ACHN (cell line): ENCODE measurements at places on chromosomes 6 and 20.

- DNase-seq = no peak
These were observed at the start of gene SLC32A1 for GRCh38 chr20:38723848-38724625. Gene SLC32A1 (plus strand): TSS chr20:38724486. CDS start chr20:38724725, 239 bp downstream.

DNA sequence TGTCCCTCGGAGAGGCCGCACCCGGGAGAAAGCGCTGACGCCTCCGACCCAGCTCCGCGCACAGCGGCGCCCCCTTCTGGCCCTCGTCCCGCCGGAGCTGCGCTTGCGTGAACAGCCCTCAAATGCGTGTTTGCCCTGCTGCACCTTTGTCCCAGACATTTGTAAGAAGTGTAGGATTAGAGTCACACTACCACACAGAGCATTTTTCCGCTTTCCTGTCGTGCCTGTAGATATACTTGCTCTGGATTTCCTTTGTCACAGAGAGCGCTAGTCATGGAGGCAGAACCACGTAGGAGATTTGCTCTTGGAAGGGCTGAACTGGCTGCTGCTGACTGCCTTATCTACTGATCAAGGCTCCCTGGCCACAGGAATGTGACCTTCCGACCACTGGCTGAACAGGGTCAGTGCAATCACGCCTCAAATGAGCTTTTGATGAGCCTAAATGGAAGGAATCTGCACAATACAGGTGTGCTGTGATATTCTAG, 62.3 kb downstream of the PAX1 start:
- DNase-seq = no peak

- DNase-seq = no peak
These were observed 554.7 kb upstream of the SLC35B3 start for GRCh38 chr6:8990075-8990474.

- no peak for DNase-seq
These were observed 19.4 kb upstream of the MUC21 start for GRCh38 chr6:30964075-30964474.

DNA sequence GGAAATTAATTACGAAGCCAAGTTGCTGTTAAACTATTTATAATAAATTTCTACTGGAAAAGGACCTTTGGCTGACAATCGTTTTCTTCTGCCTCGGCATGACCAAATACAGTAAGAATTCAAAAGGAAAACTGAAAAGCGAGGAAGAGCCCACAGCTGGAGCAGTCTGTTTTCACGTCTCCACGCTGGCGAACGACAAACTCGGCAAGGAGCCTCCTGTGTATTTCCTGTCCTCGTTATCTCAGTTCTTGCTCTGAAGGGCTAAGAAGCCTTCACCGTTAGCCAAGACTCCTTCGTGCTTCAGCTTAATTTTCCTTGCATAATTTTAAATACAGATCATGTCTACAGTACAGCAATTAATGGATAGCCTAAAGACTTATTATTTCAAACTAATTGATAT, 214.3 kb upstream of the PLCB4 start:
- DNase-seq = peak; percentile 51

GRCh38 chr20:507006-507758, 36.4 kb downstream of the CSNK2A1 start:
- no peak for DNase-seq

GRCh38 chr20:21353236-21353635, 44.1 kb downstream of the NKX2-4 start:
- DNase-seq = peak; percentile 42

- DNase-seq = no peak
These were observed 226.9 kb downstream of the BCKDHB start for GRCh38 chr6:80333342-80333741.

- DNase-seq = no peak
These were observed 41.5 kb upstream of the ZNFX1 start for GRCh38 chr20:49319208-49319809.

- peak; percentile 54 for DNase-seq
These were observed 4.8 kb upstream of the ATXN1 start for GRCh38 chr6:16766043-16766536.

- no peak for DNase-seq
These were observed 38.0 kb downstream of the KLHL31 start for GRCh38 chr6:53627391-53628218.

- no peak for DNase-seq
These were observed 35.1 kb downstream of the MYT1 start for GRCh38 chr20:64199395-64199794.

- no peak for DNase-seq
These were observed 106.1 kb downstream of the RIN2 start for GRCh38 chr20:19864130-19864529.

GRCh38 chr20:12722091-12722490, 286.7 kb upstream of the SPTLC3 start:
- DNase-seq = no peak

GRCh38 chr6:81940451-81940985, 188.0 kb upstream of the TENT5A start:
- no peak for DNase-seq

DNA sequence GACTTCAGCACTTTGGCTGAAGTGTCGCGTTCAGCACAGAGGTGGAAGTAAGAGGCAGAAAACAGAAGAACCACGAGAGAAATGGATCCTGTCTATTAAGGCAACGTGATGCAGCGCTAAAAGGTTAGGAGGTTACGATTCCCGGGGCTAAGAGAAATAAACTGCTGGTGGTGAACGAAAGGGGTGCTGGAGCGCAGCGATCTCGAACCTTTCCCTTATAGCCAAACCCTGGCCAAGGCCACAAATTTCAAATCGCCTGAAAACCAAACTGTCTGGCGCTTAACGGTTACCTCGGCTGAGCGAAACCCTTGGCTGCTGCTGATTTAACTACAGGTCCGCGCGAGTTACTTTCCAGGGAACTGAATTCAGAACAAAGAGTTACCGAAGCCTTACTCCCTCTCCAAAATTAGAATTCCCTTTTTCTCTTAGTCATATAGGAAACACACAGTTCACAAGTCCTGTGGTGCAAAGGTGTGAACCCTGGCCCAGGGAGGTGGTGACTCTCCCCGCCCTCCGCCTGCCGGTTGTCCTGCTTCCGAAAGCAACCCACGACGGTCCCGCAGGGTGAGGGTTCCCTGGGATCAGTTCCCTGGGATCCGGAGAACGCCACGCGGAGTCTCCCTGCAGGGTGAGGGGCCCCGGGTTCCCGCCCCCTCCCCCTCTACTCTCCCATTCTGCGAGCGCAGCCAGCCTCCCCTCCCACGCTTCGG, 1.3 kb upstream of the SLC35D3 start:
- DNase-seq = no peak

DNA sequence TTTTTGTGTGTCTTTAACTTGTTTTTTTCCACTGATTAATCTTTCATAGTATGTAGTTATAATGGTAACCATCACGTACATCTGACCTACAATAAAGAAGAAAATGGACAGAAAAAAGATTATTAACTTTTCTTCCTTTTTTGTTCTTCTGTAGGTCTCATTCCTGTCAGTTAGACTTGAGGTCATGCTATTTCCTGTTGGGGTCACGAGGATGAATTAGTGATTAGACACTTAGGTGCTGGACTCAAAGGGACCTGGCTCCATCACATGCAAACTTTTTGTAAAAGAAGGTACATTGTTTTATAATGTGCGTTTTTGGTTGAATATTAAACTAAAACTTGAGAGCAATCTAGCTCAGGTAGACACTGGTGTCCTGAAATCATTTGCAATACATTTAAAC, 14.8 kb downstream of the MARCKS start:
- DNase-seq = no peak

GRCh38 chr20:58155148-58155925, 73.1 kb downstream of the ANKRD60 start:
- no peak for DNase-seq

DNA sequence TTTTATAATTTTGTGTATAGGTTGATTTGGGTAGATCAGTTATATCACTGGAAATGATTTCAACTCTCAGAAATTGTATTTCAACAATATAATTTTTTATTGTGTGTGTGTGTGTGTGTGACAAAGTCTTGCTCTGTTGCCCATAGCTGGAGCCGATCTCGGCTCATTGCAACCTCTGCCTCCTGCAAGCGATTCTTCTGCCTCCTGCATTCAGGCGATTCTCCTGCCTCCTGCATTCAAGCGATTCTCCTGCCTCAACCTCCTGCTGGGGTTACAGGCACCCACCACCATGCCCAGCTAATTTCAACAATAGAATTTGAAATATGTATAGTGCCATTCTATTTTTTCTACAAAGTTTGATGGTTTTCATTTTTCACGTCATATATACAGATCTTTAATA, 24.1 kb downstream of the AFDN start:
- no peak for DNase-seq

DNA sequence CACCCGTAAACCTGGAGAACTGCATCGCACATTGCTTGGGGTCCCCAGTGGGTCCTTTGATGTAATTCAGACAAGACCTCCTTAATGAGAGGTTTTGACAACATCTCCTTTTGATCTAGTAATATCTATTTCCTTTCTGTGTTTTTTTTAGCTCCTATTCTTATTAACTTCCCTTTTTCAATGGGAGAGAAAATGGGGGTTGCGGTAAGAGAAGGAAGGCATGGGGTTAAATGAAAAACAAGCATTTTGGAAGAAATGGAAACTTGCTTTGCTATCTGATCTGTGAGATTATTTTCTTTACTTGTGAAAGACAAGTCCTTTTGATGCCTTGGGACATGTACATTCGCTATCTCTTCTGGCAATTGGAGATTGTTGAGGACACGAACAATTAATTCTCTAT, 418.6 kb upstream of the MAN1A1 start:
- DNase-seq = no peak

GRCh38 chr6:149642829-149643580, 5.5 kb downstream of the KATNA1 start:
- no peak for DNase-seq

- no peak for DNase-seq
These were observed 9.9 kb upstream of the HEBP2 start for GRCh38 chr6:138393871-138394783.

GRCh38 chr6:4351520-4352321, 216.3 kb upstream of the ECI2 start:
- peak; percentile 90 for DNase-seq

GRCh38 chr20:51696304-51697071, 71.7 kb downstream of the ATP9A start:
- DNase-seq = no peak

- no peak for DNase-seq
These were observed at the start of gene SDCBP2 for GRCh38 chr20:1328680-1329330. Gene SDCBP2 (minus strand): TSS chr20:1329139. CDS start chr20:1320416, 8,723 bp downstream.

- no peak for DNase-seq
These were observed 37.7 kb downstream of the PMEPA1 start for GRCh38 chr20:57672164-57672563.
